Uterus (tissue), 4 donors: ENCODE measurements at places on chromosomes 5 and 9.

DNA sequence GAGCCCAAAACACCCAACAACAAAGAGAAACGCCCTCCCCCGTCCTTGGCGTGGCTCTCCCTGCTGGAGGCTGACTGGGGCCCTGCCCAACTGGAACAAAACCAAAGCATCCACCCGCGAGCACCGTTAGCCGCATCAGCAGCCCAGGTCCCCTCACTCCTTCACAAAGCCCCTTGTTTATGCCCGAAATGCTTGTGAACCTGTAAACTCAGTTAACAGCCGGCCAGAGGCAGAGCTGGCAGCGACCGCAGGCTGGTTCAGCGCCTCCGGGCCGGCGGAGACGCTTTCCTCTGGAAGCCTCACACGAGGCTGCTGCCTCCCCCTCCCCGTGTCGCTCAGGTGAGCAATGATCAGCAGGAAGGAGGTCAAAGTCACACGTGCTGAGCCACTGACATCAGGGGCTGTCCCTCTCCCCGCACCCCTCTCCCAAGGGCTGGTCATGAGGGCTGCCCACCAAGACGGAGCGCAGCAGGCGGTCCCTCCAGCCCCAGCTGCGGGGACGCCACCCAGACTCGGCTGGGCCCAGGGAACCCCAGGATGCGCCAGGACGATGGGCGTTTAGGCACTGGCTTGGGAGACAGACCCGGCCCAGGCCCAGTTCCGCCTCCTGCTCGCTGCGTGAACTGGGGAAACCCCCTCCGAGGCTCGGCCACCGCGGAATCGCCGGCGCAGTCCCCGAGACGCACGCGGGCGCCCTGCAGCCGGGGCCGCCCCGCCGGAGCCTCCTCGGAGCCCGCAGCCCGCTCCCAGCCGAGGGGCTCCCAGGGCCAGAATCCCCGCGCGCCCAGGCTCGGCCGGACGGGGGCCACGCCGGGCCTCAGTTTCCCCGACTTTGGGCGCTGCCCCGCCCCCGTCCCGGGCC lies 563 bp downstream of the SNAPC4 start:
- no peak for DNase-seq

- DNase-seq = no peak
Measured at GRCh38 chr5:111628901-111629300, 116.6 kb upstream of the STARD4 start.

GRCh38 chr5:54761213-54761701 lies 224.1 kb downstream of the ESM1 start:
- DNase-seq = peak; percentile 85

DNA sequence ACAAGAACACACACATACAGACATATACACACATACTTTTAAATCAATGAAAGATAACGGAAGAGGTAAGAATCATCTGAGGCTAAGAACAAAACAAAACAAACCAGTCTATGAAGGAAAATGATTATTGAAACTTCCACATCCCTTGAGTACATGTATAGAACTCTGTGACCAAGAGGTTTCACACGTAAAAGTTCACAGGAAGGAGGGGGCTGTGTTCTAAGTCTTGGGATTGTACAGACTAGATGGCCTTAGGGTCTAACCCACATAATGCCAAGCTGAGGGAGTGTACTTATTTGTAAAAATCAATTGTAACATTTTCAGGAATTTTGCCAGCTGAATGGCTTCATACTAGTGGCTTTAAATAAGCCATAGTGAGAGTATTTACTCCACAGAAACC lies 144.4 kb upstream of the IFNE start:
- DNase-seq = no peak

DNA sequence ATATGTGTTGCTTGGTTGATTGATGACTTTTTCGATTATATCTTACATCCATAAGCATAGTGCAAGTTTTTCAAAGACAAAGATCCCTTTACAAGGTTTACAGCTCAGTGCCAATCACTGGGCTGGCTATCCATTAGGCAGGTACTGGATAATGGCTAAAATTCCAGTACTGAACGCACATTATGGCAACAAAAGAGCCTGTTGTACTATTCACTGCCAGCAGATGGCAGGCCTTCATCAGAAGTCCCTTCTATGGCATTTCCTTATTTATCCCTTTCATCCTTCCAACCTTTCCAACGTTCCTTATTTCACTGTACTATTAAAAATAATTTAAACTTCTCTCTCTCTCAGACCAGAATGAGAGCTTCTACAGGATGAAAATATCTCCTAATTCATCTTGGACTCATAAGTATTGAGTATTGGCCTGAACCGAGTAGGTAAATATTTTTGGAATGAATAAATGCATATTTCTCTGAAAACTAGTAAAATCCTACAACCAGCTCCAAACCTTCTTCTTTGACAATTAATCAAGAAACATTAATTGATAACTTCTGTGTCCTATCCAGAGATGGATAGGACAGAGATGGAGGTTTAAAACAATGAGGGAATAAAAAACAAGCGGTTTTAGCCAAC lies 6.7 kb upstream of the WNT8A start:
- peak; percentile 63 for DNase-seq

- DNase-seq = no peak
Measured at GRCh38 chr5:111636736-111637135, 120.3 kb downstream of the NREP start.

- no peak for DNase-seq
Measured at GRCh38 chr5:88818296-88818695, 64.7 kb downstream of the MEF2C start.

DNA sequence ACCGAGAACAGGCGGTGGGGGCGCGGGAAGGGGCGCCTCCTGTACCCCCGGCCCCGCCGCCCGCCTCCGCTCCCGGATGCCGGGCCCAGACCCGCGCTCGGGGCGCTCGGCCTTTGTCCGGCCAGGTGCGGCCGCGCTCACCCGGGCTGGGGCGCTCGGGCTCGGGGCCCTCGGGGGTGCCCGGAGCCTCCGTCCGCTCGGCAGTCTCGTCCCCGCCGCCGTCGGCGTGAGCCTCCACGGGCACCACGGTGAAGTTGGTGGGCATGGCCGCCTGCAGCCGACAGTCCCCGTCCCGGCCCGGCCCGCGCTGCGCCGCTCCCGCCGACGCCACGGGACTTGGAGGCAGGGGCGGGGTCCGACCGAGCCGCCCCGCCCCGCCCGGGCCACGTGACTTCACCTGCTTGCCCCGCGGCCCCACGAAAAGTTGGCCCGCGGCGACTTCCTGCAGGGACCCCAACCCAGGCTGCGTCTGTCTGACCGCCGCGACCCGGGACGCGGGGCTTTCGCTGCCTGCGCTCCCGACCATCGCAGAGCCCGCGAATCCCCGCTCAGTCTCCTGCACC lies at the start of gene SLC12A7:
SLC12A7 (minus strand) TSS at position 337 of the 563 bp plus-strand sequence; CDS start at position 265, 72 bp downstream.
- DNase-seq = peak; percentile 55

DNA sequence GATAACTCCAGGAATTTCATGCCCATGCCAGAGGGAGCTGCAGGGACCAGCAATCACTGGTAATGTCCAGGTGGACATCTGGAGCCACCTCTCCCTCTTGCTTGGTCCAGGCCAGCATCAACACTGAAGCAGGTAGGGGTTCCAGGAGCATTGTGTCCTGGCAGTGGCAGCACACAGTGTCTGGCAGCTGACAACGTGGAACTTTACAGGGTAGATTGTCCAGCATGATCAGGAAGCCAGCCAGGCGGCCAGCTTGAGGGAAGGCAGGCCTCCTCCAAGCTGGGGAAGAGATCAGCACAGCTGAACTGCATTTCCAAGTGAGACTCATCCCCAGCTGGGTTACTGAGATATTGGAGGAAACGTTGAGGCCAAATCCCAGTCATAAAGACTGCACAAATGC lies 82.6 kb upstream of the RASGRF2 start:
- DNase-seq = no peak

GRCh38 chr9:110334871-110335270 lies 2.8 kb downstream of the TXNDC8 start:
- no peak for DNase-seq

DNA sequence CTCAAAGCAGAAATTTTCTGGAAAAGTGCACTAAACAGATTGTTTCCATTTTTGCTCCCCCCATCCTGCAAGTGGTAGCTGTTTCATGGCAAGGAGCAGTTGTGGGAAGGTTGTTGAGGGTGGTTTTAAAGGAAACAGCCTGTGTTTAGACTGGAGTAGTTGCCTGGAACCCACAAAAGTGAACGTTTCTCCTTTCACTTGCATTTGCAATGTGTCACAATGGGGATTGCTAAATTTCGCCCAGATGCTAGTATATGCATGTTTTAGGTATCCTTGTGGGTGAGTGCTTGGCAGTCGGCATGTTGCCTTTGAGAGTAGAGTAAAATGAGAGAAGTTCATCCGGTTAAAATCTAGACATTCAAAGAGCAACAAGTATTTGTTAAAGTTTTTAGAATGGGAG lies 1099.9 kb upstream of the DMAC1 start:
- no peak for DNase-seq

DNA sequence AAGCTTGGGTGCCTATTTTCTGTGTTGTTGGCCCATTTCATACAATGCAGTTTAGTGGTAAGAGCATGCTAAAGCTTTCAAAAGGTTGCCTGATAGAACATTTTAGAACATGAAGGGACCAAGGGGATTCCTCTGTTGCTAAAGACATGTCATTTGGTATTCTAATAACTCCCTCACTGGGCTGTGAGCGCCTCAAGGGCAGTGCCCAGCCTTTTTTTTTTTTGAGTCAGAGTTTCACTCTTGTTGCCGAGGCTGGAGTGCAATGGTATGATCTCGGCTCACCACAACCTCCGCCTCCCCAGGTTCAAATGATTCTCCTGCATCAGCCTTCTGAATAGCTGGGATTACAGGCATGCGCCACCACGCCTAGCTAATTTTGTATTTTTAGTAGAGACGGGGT lies 77.1 kb downstream of the PCSK5 start:
- no peak for DNase-seq

DNA sequence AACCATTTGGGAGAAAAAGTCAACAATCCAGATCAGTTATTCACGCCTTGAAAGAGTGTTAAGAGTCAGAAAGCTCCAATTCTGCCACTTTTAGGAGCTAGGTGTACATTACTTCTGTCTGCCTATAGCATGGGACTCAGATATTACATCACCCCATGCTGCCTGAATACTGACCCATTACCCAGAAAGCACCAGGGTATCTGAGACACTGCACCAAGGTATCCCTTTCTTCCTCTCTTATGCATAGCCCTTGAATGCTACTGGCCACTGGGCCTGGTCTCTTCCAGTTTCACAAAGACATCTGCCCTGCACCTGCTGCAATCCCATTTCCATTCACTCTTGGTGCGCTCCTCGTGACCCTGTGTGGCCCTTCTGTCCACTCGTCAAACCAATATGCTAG lies 2.6 kb downstream of the STRBP start:
- no peak for DNase-seq

DNA sequence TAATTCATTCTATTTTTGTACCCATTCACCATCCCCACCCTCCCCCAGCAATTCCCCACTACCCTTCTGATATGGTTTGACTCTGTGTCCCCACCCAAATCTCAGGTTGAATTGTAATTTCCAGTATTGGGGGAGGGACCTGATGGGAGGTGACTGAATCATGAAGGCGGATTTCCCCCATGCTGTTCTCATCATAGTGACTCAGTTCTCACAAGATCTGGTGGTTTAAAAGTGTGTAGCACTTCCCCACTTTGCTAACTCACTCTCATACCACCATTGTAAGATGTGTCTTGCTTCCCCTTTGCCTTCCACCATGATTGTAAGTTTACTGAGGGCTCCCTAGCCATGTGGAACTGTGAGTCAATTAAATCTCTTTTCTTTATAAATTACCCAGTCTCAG lies 25.9 kb upstream of the TESK1 start:
- no peak for DNase-seq

DNA sequence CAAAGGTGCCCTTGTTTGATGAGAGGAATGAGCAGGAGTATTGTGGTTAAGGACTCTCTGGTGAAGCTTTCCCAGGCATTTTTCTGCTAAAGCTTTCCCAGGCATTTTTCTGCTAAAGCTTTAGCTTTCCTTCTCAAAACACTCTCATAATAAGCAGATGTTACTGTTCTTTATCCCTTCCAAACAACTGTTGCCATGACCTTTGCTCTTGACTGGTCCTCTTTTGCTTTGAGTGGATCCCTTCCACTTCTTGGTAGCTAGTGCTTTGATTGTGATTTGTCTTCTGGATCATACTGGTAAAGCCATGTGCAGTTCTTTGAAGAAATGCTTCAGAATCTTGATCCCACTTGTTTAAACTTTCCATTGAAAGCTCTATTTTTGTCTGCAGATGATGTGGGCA lies 85.8 kb downstream of the GPBP1 start:
- DNase-seq = no peak

GRCh38 chr9:111356481-111357244 lies 26.6 kb upstream of the OR2K2 start:
- peak; percentile 36 for DNase-seq

DNA sequence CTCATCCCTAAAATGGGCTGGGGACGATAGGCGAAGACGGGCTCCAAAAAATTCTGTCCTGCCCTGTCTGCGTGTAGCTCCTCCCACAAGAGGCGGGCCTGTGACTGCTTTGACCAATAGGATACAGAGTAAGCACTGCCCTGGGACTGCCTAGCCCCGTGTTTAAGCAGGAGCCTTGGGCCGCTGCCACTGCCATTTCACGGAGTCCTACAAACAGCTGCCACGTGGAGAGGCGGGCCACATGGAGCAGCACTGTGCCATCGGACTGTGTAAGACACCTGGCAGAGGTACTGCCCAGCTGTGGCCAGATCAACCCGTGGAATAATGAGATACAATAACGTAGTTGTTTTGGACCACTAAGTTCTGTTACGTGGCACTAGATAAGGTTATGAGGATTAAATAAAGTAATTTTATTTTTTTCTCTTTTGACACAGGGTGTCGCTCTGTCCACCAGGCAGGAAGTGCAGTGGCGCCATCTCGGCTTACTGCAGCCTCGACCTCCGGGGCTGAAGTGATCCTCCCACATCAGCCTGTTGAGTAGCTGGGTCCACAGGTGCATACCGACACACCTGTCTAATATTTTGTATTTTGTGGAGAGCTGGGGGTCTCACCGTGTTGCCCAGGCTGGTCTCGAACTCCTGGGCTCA lies 87.2 kb downstream of the LMNB1 start:
- DNase-seq = no peak

GRCh38 chr5:14806456-14806855 lies 65.1 kb downstream of the ANKH start:
- DNase-seq = no peak

DNA sequence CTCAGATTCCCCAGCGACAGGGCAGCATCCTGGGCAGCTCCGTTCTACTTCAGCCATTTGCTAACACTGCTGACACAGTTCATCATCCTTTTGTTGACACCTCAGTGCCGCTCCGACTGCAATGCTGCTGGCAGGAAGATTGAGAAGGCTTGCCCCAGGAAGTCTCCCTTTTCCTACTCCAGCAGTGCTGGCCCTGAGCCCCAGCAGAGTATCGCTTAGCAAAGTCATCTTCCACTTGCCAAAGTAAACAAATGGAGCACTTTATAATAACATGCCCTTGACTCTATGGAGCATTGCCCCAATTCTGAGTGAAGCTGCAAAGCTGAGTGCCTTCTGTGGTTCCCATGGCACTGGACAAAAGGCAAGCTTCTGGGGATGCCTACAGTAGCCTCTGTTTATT lies 32.2 kb downstream of the PRLR start:
- no peak for DNase-seq
